ENCODE measurements at places on chromosomes 16 and 17.

DNA sequence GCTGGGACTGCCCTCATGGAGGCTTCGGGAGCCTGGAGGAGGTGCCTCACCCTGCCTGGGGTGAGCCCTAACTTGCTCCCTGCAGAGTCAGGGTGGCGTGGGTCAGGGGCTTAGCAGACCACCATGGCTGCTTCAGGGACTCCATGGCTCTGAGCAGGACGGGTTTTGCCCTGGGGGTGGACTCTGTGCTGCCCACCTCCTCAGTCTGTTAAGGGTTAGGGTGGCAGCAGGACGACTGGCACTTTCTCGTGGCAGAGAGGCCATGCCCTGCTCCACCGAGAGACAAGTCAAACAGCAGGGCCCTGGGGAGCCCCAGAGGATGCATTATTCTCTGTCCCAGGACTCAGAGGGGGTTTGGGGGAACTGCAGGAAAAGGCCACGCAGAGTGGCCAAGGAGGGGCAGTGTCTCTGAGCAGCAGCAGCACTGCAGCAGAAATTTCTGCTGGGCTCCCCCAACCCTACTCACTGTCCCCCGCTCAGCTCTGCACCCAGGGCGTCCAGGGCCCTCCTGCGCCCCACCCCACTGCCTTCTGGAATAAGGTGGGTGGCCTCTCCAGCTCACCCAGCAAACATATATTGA, 1.8 kb upstream of the PRSS22 start:
- DNase-seq = no peak

DNA sequence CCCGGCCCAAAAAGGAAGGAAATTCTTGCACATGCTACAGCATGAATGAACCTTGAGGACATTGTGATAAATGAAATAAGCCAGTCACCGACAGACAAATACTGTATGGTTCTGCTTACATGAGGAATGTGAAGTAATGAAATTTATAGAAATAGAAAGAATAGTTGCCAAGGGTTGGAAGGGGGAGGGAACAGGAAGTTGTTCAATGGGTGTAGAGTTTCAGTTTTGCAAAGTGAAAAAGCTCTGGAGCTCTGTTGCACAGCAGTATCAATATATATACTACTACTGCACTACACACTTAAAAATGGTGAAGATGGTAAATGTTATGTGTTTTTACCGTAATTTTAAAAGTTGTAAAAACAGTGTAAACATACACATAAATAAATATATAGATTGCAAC, 43.7 kb downstream of the PKD1L3 start:
- DNase-seq = no peak

GRCh38 chr16:11964761-11965551, at the start of gene TNFRSF17:
Gene TNFRSF17 (plus strand): TSS chr16:11965210. CDS start chr16:11965325, 115 bp downstream.
- DNase-seq = no peak

- DNase-seq = no peak
These were observed 58.5 kb downstream of the RGS9 start for GRCh38 chr17:65195716-65196115.

- no peak for DNase-seq
These were observed 139.3 kb downstream of the CDH11 start for GRCh38 chr16:64982581-64982980.

DNA sequence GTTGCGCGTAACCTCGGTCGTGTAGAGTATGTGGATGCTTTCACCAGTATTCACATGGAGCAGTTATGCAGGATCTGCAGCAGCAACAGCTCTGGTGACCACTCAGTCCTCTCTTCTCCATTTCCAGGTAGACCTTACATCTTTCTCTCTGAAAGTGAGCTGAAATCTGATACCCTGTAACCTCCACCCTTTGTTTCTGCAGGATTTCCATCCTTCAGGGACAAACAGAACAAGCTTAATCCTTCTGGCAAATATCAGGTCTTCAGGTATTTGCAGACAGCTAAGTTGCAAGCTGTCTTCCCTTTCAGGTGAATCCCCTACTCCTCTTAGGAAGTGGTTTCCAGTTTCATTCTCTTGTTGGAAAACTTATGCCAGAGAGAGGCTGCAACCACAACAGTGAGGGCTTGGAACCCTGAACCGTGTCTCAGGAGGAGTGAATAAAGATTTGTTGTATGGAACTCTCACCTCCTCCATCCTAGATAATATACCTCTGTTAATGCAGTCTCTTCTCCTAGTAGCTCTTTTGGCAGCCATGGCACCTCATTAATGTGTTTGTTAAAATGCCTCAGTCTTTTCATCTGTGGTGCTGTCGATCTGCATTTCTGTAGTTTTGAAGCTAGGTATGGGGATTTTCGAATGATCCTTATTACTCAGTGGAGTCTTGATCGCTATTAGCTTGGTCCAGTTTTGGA, 172.5 kb downstream of the PRKCA start:
- no peak for DNase-seq

DNA sequence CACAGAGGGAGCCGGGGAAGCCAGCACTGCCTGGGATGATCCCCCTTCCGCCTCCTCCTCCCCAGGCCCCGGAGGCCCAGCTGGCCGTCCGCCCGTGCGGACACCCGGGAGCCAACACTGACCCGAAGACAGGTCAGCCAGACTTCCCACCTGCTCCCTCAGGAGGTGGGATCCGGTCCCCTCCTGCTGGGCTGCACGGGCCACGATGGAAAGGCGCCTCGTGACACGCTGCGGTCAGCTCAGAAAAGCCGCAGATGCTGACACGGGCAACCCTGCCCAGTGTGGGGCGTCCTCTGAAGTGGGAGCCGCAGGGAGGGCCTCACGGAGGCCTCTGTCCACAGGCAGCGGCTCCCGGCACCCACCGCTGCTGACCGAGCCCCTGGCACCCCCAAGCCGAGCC, 49.3 kb downstream of the CBFA2T3 start:
- DNase-seq = no peak

DNA sequence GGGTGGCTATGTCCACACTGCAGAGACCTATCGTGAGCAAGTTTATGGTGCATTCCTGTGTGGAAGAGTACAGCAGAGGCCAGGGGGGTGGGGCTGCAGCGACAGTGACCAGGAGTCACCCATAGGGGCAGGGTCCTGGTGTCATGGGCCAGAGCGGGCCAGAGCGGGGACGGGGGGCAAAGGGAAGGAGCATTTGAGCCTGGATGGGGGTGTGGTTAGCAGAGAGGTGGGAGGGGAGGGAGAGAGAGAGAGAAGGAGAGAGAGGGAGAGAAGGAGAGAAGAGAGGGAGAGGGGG, 17.8 kb downstream of the JPH3 start:
- no peak for DNase-seq

DNA sequence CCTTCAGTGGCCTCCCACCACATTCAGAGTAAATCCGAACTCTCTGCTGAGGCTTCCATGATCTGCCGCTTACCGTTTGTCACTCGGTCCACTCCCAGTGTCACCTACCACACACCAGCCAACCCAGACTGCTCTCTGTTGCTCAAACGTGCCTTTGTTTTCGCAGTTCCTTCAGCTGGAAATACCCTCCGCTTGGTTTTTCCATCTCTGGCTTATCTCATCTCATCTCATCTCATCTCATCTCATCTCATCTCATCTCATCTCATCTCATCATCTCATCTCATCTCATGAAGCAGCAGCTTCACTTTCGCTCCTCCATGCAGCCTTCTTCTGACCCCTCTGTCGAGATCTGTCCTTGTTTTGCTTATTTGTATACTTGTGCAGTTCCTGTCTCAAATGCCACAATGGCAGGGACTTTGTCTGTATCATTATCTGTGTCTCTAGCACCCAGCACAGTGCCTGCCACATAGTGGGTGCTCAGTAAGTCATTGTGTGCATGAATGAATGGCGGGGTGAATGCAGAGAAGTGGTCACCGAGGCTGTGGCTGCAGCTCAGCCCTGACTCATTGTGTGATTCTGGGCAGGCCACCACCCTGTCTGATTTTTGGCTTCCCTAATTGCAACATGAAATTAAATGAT, 3.8 kb upstream of the SNX20 start:
- DNase-seq = no peak

GRCh38 chr16:35510701-35511100, 2051.3 kb downstream of the TP53TG3F start:
- no peak for DNase-seq

- no peak for DNase-seq
These were observed 405.9 kb downstream of the SOX9 start for GRCh38 chr17:72526769-72527168.

DNA sequence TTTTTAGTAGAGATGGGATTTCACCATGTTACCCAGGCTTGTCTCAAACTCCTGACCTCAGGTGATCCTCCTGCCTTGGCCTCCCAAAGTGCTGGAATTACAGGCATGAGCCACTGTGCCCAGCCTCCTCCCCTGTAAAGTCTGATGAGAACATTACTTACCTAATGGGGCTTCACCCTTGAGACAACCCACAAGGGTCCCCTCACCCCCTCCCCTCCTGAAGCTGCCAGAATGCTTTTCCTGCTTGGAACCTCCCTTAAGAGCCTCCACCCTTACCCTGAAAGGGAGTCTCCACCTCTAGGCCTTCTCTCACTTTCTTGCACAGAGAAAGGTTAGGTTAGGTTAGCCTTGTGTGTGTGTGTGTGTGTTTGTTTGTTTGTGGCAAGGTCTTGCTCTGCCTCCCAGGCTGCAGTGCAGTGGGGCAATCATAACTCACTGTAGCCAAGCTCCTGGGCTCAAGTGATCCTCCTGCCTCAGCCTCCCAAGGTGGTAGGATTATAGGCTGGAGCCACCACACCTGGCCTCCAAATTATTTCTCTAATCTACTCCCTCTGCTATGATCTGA, 8.9 kb downstream of the SLC5A11 start:
- no peak for DNase-seq

DNA sequence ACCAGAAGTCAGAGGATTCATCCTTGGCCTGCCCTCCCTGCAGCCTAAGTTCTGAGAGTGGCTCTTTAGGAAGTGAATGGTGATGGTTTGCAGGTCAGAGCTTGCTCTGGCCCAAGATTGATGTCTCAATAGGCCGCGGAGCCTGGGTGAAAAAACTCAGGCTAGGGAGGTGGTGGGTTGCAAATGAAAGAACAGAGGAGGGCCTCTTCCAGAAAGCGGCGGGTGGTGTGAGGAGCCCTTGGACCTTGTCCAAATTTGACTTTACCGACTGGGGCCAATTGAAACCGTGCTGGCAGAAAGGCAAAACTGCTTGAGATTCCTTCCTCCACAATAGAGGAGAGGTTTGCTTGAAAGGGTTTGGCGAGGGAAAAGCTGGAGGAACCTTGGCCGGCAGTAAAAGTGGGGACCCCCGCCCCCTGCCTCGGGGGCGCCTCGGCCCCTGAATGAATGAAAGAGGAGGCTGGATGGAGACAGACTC, 331.3 kb downstream of the SEC14L1 start:
- DNase-seq = no peak

- no peak for DNase-seq
These were observed 123.5 kb upstream of the CACNG5 start for GRCh38 chr17:66711401-66711800.

DNA sequence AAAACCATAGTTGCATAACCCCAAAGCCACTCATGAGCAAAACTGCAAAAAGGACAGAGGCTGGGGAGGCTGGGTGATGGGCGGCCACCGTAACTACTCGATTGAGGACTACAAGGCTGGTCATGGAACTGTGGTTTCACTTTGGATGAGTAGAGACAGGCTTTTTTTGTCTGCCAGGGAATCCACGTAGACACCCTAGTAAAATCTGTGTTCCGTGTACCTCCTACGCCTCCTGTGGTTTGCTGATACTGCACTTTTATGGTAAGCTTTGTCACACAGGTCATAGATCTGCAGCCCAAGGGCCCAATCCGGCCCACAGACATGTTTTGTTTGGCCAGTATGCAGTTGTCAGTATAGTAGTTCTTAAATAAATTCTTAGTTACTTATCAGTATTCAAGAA, 2.2 kb upstream of the TLCD3B start:
- no peak for DNase-seq

DNA sequence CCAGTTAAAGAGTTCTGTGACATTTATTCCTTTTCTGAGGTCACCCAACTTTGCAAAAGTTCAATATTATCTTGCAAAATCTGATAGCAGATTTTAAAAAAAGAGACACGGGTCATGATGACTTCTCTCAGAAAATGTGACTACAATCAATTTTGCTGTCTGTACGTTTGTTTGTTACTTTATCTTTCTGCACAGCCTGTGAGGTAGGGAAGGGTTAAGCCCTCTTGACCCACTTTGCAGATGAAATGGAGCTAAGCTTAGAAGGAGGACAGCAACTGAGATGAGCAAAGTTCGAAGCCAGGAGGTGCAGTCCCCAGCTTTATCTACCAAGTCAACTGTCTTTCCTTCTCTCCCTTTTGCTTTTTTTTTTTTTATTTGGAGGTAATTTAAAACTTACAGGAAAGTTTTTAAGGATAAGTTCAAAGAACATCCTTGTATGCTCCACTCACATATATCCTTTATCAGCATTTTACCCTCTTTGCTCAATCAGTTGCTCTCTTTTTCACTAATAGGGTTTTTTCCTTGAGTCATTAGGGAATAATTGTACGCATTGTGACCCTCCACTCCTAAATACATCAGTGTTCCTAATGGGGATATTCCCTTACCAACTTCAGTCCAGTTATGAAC, 86.8 kb downstream of the MSI2 start:
- no peak for DNase-seq

DNA sequence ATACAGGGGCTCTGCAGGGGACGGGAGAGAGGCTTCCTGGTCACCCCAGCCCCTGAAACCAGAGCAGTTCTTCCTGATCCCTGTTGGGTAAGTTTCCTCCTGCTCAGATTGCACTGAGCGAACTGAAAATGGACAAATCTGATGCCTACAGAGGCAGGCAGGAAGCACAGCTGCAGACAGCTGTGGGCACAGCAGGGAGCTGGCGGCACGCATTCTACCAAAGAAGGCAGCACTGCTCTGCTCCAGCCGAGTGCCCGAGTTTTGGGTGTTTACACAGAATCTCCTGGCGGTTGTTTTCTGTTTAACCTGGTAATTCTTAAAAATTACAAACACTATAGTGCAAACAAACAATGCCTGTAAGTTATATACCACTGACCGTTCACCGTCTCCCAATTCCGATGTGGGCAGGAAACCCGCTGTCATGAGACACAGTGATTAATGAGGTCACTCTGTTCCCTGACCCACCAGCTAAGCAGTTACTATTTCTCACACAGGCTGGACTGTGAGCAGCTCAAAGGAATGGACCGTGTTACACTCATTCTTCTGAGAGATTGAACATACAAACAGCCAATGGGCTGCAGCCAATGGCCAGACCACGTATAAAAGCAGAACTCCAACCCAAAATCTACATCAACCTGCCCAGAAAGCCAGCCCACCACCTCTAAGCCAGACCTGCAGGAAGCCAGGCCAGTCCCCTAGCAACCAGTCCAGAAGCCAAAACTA, 25.5 kb downstream of the NSMCE1 start:
- DNase-seq = no peak

DNA sequence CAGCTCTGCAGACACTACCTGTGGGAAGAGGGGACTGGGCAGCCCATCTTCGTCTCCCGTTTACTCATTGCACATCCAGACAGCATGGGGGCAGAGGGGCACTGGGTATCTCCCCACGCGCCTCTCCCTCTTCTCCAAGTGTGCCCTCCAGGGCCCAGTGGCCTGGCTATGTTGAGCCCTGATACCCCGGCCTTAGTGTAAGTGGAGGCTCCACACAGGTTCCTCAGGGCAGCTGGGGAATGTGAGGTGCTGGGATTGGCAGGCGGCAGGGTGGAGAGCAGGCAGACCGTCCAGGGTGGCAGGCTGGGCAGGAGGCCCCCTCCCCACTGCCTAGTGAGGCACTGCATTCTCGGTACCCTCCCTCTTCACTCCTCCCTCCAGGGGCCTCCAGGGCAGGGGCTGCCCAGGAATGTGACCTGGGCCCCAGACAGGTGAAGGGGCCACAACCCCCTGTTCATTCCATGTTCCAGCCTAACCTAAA, 13.2 kb upstream of the NAGLU start:
- DNase-seq = no peak

Measured in stimulated activated CD4-positive, alpha-beta T cell treated with anti-CD3 and anti-CD28 coated beads, Interleukin-2, amount 100 ng/mL, for 24 hours (primary cell).